Aorta (tissue), 5 donors: ENCODE measurements at places on chromosomes 2 and 18. TPM values are rescaled to one million over a fixed set of nuclear protein-coding genes. Genes with fewer than 3 reads are reported as not detected.

The SERPINB3 gene
- total RNA-seq: not detected

The SEMA4C gene
- total RNA-seq: 49.6 TPM

The EVX2 gene
- not detected for total RNA-seq

The SLC14A1 gene
- 33.1 TPM for total RNA-seq

The MOCOS gene
- 1.7 TPM for total RNA-seq

DNA sequence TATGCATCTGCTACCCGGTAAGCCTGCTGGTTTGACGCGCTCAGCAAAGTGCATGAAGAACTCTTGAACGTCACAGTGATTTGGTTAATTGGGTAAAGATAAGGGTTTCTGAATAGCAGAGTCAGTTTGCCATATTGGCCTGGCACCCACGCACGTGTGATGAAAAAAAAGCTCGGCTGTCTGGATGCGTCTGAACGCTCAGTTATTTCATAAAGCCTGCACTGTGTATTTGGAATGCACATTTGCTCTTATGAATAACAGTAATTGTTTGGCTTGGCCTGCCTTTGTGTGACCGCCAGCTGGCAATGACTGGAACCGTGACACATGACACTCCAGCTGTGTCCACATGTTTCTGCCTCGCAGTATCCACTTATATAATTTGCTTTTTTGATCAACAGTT is 129.2 kb upstream of the MEIS1 start:
- DNase-seq: peak; percentile 72

- DNase-seq: no peak
Observed at GRCh38 chr2:153145470-153145978, 333.0 kb downstream of the RPRM start.

DNA sequence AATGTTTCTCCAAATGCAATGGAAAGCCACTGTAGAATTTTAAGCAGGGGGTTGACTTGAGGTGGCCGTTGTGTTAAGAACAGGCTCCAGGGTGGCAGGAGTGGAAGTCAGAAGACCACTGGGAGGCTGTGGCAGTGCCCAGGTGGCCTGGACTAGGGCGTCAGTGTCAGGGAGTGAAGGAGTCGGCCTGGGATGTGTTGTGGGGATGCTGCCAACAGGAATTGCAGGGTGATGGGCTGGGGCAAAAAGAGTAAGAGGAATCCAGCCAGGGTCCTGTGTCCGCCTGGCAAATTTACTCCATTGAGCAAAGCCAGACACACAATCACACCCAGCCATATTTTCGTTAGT is 55.1 kb downstream of the ACAA2 start:
- DNase-seq: no peak

- DNase-seq: no peak
Observed at GRCh38 chr2:43376523-43377198, 150.3 kb upstream of the ZFP36L2 start.

- DNase-seq: no peak
Observed at GRCh38 chr18:49582579-49582978, 20.7 kb downstream of the LIPG start.

DNA sequence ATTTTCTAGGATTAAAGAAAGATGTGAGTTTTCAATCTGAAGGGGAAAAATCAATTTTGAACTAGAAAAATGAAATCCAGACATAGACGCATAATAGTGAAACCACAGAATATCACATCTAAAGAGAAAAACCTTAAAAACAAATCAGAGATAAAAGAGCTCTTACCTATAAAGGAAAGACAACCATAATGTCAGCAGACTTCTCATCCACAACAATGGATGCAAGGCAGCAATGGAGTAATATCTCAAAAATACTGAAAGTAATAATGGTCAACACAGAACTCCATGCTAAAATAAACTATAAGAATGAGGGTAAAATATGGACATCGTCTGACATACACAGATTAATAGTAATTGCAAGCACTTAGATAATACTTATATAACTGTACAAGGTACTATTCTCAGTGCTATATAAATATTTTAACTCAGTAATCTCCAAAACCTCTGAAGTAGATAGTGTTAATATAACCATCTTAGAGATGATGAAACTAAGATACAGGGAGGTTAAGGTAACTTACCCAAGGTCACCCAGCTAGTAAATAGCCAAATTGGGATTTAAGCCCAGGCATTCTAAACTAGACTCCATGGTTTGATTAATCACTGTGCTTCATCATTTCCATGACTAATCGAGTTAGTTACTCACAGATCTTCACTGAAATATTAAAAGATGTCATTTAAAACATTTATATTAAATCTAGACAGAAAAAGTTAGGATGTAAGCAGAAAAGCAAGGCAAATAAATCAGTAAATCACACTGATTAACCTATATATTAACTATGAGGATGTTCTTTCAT is 89.4 kb upstream of the SPTBN1 start:
- no peak for DNase-seq

GRCh38 chr2:27808984-27809383 is 37.5 kb downstream of the MRPL33 start:
- DNase-seq: no peak

- DNase-seq: no peak
Observed at GRCh38 chr18:37361335-37362157, 204.1 kb downstream of the CELF4 start.

DNA sequence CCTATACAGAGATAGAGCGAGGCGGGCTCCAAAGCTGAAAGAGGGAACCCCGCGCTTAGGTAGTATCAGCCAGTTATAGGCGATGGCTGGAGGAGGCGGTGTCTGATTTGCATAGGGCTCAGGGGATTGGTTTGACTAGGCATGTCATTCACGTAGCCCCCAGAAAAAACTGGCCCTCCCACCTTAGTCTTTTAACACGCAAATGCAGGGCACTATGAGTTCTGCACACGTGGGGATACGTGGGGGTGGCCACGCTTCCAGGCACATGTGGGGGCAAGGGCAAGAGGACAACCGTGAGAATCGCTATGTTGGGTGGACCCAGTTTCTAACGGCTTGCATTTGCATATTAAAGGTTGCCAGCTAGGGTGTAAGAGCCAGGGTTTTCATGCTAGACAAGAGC is 56.7 kb upstream of the MSTN start:
- DNase-seq: no peak

- DNase-seq: no peak
Observed at GRCh38 chr18:72086421-72086820, 457.7 kb downstream of the CBLN2 start.

- no peak for DNase-seq
Observed at GRCh38 chr18:35089891-35090550, 48.8 kb downstream of the MAPRE2 start.
